NCI-H526 treated with DMSO at 0.1 percent for 48 hours (cell line): ENCODE measurements at places on chromosomes 12 and 14.

DNA sequence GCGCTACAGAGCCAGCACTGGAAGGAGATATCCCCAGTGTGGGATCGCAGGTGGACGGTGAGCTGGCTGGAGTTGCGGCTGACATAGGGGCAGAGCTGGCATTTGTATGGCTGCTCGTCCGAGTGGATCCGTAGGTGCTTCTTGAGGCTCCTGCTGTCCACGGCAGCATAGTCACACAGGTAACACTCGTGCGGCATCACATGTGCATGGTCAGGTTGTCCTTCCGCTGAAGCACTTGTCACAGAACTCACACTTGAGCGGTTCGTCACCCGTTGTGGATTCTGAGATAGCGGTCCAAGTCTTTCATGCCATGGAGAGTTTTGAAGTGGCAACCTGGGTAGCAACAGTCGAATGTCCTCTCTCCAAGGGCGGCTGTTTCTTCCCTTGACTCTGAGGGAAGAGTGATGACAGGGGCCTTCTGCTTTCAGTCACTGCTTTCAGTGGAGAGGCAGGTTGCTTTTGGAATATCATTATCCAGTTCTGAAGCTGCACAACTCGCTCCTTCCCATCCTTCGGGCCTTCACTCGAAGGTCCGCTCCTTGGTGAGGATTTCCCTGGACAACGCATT lies 37.0 kb upstream of the SAV1 start:
- no peak for DNase-seq

DNA sequence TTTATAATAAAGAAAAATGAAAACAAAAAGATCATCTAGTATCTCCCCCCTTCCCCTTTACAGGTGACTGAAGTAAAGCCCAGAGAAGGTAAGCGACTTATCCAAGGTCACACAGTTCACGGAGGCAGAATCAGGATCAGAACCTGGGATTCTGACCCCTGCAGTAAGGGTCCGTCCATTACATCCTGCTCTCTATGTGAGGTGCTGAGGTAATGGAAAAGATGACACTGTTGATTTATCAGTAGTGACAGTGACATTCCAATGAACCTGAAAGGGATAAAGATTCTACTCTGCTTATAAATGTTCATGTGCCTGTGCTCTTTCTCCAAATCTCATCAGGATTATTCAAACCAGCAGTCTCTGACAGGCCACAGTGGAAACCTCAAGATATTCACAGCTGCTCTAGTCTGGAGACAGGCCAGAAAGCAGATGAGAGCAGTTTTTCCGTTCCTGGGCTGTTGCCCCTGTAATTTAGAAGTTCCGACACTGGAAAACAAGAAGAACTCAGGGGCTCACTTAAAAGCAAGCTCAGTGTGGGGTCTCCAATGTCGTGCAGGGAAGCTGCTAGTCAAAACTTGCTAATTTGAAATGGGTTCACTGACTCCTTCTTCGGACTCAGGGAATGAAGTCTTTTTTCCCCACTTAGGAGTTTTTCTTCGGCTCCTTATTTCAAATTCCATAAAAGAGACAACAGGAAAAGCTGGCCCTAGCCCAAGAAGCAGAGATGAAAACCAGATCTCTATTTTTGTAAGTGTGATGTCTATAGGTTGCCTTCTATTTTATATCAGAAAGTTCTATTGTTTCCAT lies 131.8 kb upstream of the EEA1 start:
- no peak for DNase-seq

- no peak for DNase-seq
Measured at GRCh38 chr14:73896521-73896920, 9.9 kb downstream of the ZNF410 start.

DNA sequence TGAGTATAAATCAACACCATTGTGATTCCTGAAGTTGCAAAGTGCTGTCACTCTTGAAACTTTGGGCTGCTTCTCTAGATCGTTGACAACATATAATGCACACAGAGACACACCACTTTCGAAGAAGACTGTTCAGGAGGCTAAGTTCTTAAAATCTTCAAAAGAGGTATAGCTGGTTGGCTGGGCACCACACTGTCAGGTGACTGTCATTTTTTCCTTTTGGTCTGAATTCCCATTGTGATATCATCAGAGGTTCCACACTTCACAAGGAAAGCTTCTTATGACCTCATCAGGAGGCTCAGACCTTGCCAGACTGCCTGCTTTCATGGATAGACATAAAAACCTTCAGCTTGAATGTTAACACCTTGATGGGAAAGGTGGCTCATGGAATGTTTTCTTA lies at the start of the genes CAPZA3 and PLCZ1:
Gene CAPZA3, plus strand, starts transcription at position 301 of the 400 bp plus-strand sequence. CDS start 150 bp downstream, outside the sequence.
Gene PLCZ1, minus strand, starts transcription at position 194 of the 400 bp plus-strand sequence. CDS start 641 bp downstream, outside the sequence.
- DNase-seq, result no peak

DNA sequence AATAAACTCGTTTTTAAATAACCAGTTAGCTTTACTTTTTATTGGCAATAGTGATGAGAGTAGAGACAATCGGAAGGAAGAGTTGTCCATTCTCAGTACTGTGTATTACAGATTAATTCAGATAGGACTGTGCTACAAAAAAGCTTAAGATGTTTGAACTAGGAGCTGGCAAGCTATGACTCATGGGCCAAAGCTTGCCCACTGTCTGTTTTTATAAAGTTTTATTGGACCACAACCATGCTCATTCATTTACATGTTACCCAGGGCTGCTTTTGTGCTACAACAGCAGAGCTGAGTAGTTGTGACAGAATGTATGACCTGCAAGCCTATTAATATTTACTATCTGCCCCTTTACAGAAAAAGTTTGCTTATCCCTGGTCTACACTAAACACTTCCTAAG lies 19.4 kb downstream of the GNS start:
- no peak for DNase-seq

GRCh38 chr12:125519026-125519651 lies 453.9 kb downstream of the AACS start:
- no peak for DNase-seq
